ENCODE measurements at places on chromosomes 7 and 10.

DNA sequence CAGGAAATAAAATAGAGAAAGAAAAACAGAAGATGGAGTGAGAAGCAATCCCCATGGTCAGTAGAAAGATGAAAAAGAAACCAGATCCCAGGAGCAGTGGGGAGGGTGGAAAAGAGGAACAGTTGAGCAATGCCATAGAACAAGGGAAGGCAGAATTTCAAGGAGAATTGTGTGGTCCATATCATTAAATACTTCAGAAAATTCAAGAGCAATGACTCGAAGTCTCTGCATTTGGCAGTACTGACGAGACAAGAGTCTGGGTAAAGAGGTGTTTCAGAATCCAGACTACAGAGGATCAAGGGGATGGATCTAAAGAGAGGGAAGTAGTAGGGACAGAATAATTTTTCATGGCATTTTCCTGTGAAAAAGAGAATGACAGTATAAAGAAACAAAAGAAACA, 512.6 kb downstream of the PHTF2 start:
- no peaks in the 10 kb centered on the region for H3K27me3 ChIP-seq
- H3K4me1 ChIP-seq: no peaks in the 10 kb centered on the region
- no peaks in the 10 kb centered on the region for H3K36me3 ChIP-seq
- no peak overlapping the region for H3K27ac ChIP-seq

GRCh38 chr7:38335128-38335491, 61.7 kb upstream of the TARP start:
- peak overlapping the region; percentile 91 for H3K27ac ChIP-seq
- DNase-seq: no peak
- H3K36me3 ChIP-seq: peaks cover 36% of the 10 kb centered on the region
- peaks cover 45% of the 10 kb centered on the region for H3K4me1 ChIP-seq
- no peaks in the 10 kb centered on the region for H3K27me3 ChIP-seq
- peak overlapping the region; percentile 81 for H3K4me3 ChIP-seq

GRCh38 chr10:30043476-30044270, 15.7 kb downstream of the JCAD start:
- H3K4me1 ChIP-seq: peaks cover 25% of the 10 kb centered on the region
- H3K27ac ChIP-seq: no peak overlapping the region
- DNase-seq: no peak
- H3K27me3 ChIP-seq: peaks cover 47% of the 10 kb centered on the region

GRCh38 chr10:64271983-64272382, 750.8 kb downstream of the REEP3 start:
- DNase-seq: no peak
- no peaks in the 10 kb centered on the region for H3K27me3 ChIP-seq
- H3K27ac ChIP-seq: no peak overlapping the region
- no peaks in the 10 kb centered on the region for H3K4me1 ChIP-seq

DNA sequence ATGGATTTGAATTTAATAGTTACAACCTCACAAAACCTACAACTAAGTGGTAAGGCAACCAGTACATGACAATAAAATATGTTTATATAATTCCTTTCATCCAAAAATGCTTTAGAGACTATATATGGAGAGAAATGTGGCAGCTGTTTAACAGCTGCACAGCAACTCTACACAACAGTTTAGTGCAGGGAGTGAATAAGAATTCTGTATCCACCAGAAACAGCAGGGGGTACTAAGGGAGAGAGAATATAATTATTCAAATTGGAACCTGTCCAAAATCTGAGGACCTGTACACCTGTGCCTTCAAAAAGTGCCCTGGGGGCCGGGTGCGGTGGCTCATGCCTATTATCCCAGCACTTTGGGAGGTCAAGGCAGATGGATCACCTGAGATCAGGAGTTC, 49.6 kb downstream of the POLL start:
- no peaks in the 10 kb centered on the region for H3K4me1 ChIP-seq
- no peak overlapping the region for H3K4me3 ChIP-seq
- peaks cover 2% of the 10 kb centered on the region for H3K36me3 ChIP-seq
- DNase-seq: no peak
- H3K27ac ChIP-seq: no peak overlapping the region
- no peaks in the 10 kb centered on the region for H3K27me3 ChIP-seq

DNA sequence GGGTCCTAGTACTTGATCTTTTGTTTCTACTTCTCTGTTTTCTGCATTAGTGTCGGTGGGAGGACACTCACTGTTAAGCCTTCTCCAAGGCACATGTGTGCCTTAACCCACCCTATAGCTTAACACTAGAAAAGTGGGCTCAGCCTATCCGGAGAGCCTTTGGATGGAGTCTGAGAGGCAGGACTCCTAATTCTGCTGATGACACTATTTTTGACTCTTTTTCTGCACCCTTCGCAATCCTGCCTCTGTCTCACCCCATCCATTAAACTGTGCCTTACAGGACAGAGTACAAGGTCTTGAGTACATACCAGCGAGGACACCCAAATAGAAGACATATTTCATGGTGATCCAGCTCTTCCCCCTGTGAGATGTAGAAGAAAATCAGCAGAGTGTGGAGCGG, 577 bp downstream of the PRSS37 start:
- no peaks in the 10 kb centered on the region for H3K36me3 ChIP-seq
- H3K27ac ChIP-seq: no peak overlapping the region
- no peaks in the 10 kb centered on the region for H3K27me3 ChIP-seq

GRCh38 chr7:116261904-116262303, 51.6 kb downstream of the TES start:
- peaks cover 20% of the 10 kb centered on the region for H3K36me3 ChIP-seq
- DNase-seq: no peak
- no peak overlapping the region for H3K4me3 ChIP-seq
- peaks cover 23% of the 10 kb centered on the region for H3K27me3 ChIP-seq

- H3K4me1 ChIP-seq: peaks cover 9% of the 10 kb centered on the region
- peaks cover 7% of the 10 kb centered on the region for H3K27me3 ChIP-seq
- no peaks in the 10 kb centered on the region for H3K36me3 ChIP-seq
- H3K27ac ChIP-seq: no peak overlapping the region
These were observed 20.7 kb downstream of the CHST3 start for GRCh38 chr10:71984809-71985388.

DNA sequence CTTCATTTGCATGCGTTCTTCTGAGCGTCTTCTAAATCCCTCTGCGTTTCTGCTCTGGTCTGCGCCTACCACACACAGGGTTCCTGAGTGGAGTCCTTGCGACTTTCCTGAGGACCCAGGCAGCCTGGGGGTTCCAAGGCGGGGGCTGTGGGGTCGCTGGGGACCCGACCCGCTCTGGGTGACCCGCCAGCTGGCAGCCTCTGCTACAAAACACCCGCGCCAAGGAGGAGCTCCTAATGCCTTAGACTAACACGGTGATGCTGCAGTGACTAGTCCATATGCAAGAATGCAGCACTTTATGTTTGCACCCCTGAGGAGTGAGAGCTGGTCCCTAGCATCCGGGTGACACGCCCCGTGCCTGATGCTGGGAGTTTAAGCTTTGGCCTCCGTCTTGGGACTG, 367.0 kb upstream of the POM121L12 start:
- H3K36me3 ChIP-seq: no peaks in the 10 kb centered on the region
- H3K27me3 ChIP-seq: no peaks in the 10 kb centered on the region
- no peak overlapping the region for H3K27ac ChIP-seq
- DNase-seq: no peak

All from activated CD8-positive, alpha-beta memory T cell treated with anti-CD3 and anti-CD28 coated beads, Interleukin-2, amount 10 ng/mL, durations not matched to agents 7 days and 5 days (primary cell).